ENCODE measurements at places on chromosomes 7 and 10.

DNA sequence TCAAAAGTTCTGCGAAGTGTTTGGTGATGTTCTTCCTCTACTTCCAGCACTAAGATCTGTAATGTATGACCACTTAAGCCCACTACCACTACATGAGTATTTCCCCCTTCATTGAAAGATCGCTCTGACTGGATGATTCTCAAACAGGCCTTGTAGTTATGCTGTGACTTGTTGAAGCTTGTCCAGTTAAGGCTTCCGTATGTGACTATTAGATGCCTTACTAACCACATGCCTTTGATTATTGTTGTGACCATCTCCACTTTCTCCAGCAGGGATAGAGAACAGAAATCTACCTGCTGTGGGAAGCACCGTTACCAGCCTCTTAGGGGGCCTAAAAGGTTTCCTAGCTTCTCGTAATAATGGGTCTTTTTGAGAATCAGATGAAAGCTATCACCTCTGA is 81.1 kb downstream of the NOC3L start:
- DNase-seq: no peak
- H3K4me1 ChIP-seq: no peaks in the 10 kb centered on the region
- no peak overlapping the region for H3K4me3 ChIP-seq
- H3K27me3 ChIP-seq: peaks cover 41% of the 10 kb centered on the region
- no peaks in the 10 kb centered on the region for H3K36me3 ChIP-seq

- H3K27me3 ChIP-seq: no peaks in the 10 kb centered on the region
- H3K4me1 ChIP-seq: no peaks in the 10 kb centered on the region
- H3K4me3 ChIP-seq: no peak overlapping the region
- no peak for DNase-seq
Observed at GRCh38 chr10:42941790-42942189, 135.1 kb upstream of the RET start.

- no peaks in the 10 kb centered on the region for H3K36me3 ChIP-seq
- H3K4me3 ChIP-seq: peak overlapping the region; percentile 81
- peaks cover 60% of the 10 kb centered on the region for H3K4me1 ChIP-seq
- no peak for DNase-seq
- peak overlapping the region; percentile 100 for H3K27ac ChIP-seq
Observed at GRCh38 chr10:31033147-31033546, 1.5 kb upstream of the ZNF438 start.

- no peaks in the 10 kb centered on the region for H3K4me1 ChIP-seq
- no peak for DNase-seq
- H3K27me3 ChIP-seq: no peaks in the 10 kb centered on the region
- H3K4me3 ChIP-seq: no peak overlapping the region
- H3K36me3 ChIP-seq: no peaks in the 10 kb centered on the region
- H3K27ac ChIP-seq: no peak overlapping the region
Observed at GRCh38 chr7:112271162-112271561, 64.7 kb downstream of the ZNF277 start.

- no peak overlapping the region for H3K27ac ChIP-seq
- no peak overlapping the region for H3K4me3 ChIP-seq
- no peak for DNase-seq
Observed at GRCh38 chr10:69516796-69517195, 56.4 kb downstream of the NEUROG3 start.

GRCh38 chr7:20350996-20351692 is 20.4 kb downstream of the ITGB8 start:
- H3K4me3 ChIP-seq: no peak overlapping the region
- H3K4me1 ChIP-seq: no peaks in the 10 kb centered on the region
- no peak for DNase-seq
- H3K36me3 ChIP-seq: no peaks in the 10 kb centered on the region

DNA sequence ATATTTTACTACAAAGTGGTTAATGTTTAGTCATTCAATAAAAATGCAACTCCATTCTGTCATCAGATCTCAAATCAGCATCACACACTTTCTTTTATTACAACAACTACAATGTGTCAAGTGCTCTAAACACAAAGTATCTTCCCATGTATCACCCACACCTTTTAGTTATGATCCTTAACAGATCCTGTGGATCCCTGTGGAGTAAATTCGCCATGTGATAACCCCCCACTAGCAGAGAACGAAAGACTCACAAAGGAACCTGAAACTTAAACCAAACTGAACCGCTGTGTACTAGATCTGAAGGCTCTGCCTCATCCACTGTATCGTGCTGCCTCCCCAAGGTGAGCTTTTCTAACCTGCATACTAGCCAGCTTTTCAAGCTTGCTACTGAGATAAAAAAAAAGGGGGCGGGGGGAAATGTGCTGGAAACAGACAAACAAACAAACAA is 1.7 kb downstream of the DPY19L1 start:
- peaks cover 32% of the 10 kb centered on the region for H3K4me1 ChIP-seq
- peaks cover 10% of the 10 kb centered on the region for H3K27me3 ChIP-seq
- no peaks in the 10 kb centered on the region for H3K36me3 ChIP-seq
- no peak overlapping the region for H3K27ac ChIP-seq
- H3K4me3 ChIP-seq: no peak overlapping the region
- DNase-seq: no peak

GRCh38 chr7:138974103-138974502 is 7.1 kb downstream of the KIAA1549 start:
- H3K4me1 ChIP-seq: no peaks in the 10 kb centered on the region
- no peak for DNase-seq
- no peaks in the 10 kb centered on the region for H3K27me3 ChIP-seq

- H3K27me3 ChIP-seq: no peaks in the 10 kb centered on the region
- no peak for DNase-seq
- no peaks in the 10 kb centered on the region for H3K36me3 ChIP-seq
- H3K4me1 ChIP-seq: no peaks in the 10 kb centered on the region
- H3K4me3 ChIP-seq: no peak overlapping the region
Observed at GRCh38 chr7:209416-209815, 17.0 kb downstream of the FAM20C start.

All from DND-41 (cell line).